ENCODE measurements at places on chromosomes 7 and 10.

- DNase-seq: no peak
Measured at GRCh38 chr7:157434231-157434630, 97.4 kb downstream of the DNAJB6 start.

GRCh38 chr10:34181553-34182300 lies 633.4 kb downstream of the PARD3 start:
- DNase-seq: no peak

GRCh38 chr7:73560109-73560835 lies 2.8 kb upstream of the BCL7B start:
- DNase-seq: no peak

DNA sequence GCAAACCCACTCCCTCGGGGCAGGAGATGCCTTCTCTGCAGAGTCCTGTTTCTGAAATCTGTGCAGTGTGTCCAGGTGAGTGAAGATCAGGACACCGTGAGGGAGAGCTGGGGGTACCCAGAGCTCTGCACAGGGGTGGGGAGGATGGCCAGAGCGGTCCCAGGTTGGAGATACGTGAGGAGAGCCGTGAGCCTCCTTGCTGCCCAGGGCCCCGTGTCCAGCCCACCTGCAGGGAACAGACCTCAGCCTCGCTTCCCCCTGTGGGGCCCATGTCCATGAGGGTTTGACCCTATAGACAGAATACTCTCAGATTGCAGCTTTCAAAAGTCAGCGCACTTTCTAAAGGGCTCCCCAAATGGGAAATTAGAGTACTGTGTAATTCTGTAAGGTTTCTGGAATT lies 66.5 kb upstream of the EN2 start:
- DNase-seq: no peak

GRCh38 chr7:143321734-143322133 lies 5.8 kb downstream of the CLCN1 start:
- no peak for DNase-seq

- DNase-seq: no peak
Measured at GRCh38 chr7:27992755-27993493, 187.7 kb downstream of the JAZF1 start.

DNA sequence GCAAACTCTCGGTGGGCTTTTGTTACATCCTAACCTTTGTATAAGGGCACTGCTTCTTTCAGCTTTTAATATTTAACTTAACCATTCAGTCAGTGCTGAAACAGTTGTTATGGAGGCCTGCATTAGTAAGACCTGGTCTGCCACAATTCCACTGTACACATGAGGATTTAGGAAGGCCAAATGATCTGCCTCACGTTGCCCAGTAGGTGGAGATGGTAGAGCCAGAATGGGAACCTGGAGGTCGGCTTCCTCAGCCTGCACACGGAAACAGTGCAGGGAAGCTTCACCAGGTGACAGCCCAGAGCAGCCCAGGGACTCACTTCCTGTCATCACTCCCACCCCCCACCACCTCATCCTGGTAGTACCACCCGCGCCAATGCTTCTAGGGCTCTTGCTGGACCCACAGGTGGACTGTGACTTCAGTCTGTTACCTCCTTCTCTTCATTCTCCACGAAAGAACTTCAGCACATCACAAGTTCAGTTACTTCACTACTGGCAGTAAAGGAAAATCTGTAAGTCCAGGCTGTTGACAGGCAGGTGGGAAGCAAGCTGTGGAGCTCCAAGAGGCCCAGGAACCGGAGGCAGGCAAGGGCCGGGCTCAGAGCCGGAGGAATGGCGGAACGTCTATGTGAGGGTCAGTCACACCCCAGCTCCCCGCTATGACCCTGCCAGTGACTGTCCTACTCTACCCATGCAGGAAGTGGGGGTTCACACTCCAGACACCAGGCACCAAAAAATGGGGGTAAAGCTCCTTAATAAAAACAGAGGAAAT lies 480.3 kb upstream of the C7orf33 start:
- no peak for DNase-seq

- no peak for DNase-seq
Measured at GRCh38 chr10:24759672-24760071, 36.0 kb upstream of the ARHGAP21 start.

GRCh38 chr7:38660427-38661099 lies 29.4 kb upstream of the AMPH start:
- DNase-seq: no peak

DNA sequence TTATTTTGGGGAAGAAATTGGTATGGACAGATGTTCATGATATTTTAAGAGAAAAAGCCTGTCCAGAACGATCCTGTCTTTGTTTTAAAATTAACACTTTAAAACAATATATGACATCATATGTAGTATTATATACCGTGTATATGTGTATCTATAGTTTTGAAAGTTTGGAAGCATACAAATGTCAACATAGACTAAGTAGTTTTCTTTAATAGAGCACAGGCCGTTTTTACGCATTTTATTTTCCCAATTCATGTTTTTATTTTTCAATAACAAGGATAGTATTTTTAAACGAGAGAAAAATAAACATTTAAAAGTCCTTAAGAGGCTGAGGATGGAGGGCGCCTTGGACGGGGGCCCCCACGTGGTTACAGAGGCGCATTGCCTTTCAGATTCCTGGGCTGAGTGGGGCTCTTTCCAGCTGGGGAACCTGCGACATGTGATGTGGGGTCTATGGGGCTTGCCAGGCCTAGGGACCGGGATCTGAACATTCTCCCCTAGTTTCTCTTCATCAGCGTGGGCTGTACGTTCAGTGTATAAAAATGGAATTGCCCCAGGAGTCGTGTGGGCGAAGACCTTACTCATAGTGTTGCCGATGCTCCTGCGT lies 127.8 kb upstream of the ZNF746 start:
- no peak for DNase-seq

GRCh38 chr7:22364900-22365299 lies 7.9 kb upstream of the RAPGEF5 start:
- no peak for DNase-seq

DNA sequence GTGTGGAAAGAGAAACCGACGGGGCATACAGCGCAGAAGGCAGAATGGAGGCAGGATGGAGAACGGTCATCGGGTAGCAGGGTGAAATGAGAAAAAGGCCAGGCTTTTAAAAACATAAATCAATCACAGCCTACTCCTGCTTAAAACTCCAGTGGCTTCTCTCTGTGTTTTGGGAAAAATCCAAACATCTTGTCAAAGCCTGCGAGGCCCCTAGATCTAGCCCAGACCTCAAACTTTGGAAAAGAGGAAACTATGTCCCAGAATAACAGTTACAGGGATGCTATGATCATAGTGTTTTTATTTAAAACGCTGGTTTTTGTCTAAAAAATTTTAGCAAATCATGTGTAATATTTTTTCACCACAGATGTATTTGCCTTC lies 41.1 kb downstream of the PPP1R3C start:
- DNase-seq: no peak

- DNase-seq: no peak
Measured at GRCh38 chr10:132481690-132482089, 55.9 kb upstream of the INPP5A start.
